NCI-H2081 treated with DMSO at 0.1 percent for 48 hours (cell line): ENCODE measurements at places on chromosomes 2 and 18.

GRCh38 chr2:96916156-96916630, 46.3 kb upstream of the SEMA4C start:
- DNase-seq: no peak

GRCh38 chr2:240687045-240687740, 4.5 kb upstream of the AQP12A start:
- DNase-seq: no peak

DNA sequence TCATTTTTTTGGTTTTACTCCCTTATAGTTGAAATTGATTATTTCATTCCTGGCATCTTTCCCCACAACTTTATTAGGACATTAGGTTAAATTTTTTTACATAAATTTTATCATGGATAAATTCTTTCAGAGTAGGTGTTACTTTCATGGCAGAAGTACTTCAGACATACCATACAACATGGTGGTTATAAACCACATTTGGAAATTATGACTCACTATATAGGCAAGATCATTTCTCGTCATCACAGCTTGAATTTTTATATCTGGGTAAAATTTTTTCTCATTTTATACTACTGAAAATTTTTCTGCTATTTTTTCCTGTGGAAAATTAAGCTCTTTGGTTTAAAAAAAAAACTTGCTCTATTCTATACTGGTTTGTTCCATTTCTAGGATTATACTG, 111.9 kb upstream of the COL5A2 start:
- no peak for DNase-seq

DNA sequence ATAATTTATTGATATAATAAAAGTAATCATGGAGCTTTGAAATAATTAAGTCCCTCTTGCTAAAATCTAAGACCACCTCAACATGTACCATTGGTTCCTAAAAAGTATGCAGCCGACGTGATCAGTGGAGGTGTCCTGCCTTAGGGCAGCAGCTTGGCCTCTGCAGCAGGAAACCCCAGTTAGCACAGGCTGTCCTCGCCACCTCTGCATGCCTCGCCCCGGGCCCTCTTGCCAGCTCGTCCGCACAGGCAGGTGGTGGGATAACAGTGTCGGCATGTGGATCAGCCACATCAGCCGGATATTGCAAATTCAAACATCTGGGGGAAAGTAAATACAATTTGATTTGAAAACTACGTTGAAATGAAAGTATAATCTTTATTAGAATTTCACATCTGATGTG, 22.9 kb downstream of the COA5 start:
- no peak for DNase-seq

DNA sequence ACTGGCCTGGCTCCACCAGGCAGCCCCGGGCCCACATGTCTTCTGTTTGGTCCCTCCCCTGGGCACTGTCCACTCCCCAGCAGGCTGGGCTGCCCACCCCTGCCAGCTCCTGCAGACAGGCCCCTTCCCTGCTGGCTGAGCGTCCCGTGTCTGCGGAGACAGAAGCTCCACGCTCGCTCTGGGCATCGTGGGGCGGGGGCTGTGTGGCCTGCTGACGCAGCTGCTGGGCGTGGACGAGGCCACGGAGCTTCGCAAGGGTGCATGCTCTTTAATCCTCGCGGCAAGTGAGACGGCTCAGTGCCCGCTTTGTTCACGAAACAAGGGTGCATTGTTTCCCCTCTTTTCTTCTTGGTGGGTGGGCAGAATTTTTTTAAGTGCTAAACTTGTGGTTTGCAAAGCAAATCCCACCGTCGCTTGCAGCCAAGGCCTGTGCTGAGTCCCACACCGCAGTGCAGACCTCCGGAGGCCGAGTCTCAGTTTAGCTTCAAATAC, 132.8 kb upstream of the CTDP1 start:
- DNase-seq: no peak

DNA sequence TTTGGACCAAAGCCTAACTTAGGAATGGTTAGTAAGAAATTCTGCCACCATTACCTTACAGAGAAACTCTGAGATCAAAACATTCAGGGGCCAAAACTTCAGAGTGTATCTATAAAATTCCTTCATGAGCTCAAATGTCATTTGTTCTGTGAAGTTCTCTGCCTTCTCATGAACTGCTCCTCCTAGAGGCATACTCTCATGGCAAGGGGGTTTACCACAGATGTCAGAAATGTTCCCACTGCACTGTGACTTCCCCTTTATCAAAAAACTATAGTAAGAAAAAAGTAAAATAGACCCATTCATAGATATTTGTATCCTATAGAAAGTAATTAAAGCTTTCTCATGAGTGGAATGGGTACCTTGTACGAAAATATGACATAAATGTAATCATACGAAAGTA, 68.5 kb downstream of the USP40 start:
- no peak for DNase-seq
